Activated naive CD8-positive, alpha-beta T cell treated with anti-CD3 and anti-CD28 coated beads, Interleukin-2, amount 50 U/mL, for 16 hours (primary cell): ENCODE measurements at places on chromosomes 12 and 14.

- no peak for DNase-seq
Measured at GRCh38 chr14:103151270-103151945, 28.1 kb downstream of the TNFAIP2 start.

- no peak for DNase-seq
Measured at GRCh38 chr12:86513226-86513625, 257.0 kb upstream of the MGAT4C start.

DNA sequence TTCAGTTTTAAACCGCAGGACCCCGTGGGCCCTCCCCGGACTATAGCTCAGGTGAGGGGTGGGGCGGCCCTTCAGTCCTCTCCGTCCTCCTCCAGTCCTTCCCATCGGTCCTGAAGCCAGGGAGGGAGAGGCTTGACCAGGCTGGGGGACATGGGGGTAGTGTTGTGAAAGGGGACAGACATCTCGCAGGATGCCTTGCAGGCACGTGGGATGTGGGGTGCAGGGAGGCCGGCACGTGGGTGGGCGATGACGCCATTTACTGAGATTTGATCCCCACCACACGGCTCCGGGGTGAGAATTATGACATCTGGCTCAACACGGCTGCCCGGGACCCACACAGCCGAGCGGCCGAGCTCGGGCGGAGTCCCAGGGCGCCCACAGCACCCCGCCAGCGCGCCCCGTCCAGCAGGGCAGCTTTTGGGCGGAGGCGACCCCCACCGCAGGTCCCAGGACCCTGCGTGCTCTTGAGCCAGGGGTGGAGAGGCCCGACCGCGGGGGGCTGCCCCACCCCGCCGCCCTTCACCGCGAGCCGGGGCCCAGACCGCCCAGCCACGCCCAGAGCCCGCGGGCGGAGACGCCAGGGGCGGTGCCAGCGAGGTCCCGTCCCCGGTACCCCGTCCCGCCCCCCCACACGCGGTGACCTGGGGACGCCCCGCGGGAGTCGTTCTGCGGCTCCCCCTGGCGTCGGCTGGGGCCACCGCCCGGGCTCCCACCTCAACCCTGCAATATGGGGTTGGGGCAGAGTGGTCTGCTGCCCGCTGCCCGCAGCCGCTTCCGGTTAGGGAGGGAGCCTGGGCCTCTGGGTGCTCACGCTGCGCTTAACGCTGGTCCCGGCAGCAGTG lies 3.3 kb upstream of the EXOC3L4 start:
- DNase-seq = peak; percentile 69

GRCh38 chr12:24943947-24944600 lies 4.8 kb downstream of the BCAT1 start:
- no peak for DNase-seq

GRCh38 chr14:77559381-77559780 lies 57.1 kb downstream of the SPTLC2 start:
- no peak for DNase-seq

GRCh38 chr12:1226951-1227350 lies 235.9 kb downstream of the ERC1 start:
- DNase-seq = no peak

GRCh38 chr12:20063116-20063515 lies 305.2 kb upstream of the PDE3A start:
- DNase-seq = no peak

GRCh38 chr14:22448035-22448904 lies 140.8 kb downstream of the DAD1 start:
- no peak for DNase-seq

- DNase-seq = no peak
Measured at GRCh38 chr12:47811072-47811396, 8.7 kb downstream of the HDAC7 start.

- no peak for DNase-seq
Measured at GRCh38 chr14:65255583-65256461, 153.5 kb upstream of the MAX start.

GRCh38 chr12:46657453-46658411 lies 168.1 kb downstream of the SLC38A4 start:
- DNase-seq = no peak

DNA sequence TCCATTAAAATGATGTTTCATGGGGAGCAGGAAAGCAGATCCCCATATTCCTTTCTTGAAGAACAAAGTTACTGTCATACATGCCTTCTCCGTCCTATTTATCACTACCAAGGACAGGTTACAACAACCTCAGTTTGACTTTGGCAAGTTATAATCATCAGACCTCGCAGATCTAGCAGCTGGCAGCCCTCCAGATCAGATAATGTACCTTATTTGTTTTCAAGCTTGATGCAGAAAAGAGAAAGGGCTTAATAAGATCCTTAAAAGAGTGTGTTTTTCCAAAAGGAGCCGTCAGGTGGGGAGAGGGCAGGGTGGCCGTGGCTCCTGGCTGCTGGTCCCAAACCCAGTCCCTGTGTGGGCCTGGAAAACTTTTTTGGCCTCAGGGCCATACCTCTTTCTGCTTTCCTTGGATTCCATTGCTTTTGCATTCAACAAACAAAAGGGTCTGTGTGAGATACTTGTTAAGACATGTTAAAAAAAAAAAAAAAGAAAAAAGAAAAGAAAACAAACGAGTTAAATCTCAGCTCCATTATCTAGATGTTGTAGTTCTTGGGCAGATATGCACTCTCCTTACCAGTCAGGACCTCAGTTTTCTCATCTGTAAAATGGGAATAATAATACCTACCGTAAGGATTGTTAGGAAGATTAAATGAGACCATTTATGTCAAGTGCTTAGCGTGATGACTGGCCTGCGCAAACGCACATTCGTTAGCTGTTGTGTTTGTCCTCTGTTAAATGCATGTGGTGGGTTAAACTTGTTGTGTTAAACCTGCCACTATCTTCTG lies 64.6 kb downstream of the B4GALNT3 start:
- no peak for DNase-seq

DNA sequence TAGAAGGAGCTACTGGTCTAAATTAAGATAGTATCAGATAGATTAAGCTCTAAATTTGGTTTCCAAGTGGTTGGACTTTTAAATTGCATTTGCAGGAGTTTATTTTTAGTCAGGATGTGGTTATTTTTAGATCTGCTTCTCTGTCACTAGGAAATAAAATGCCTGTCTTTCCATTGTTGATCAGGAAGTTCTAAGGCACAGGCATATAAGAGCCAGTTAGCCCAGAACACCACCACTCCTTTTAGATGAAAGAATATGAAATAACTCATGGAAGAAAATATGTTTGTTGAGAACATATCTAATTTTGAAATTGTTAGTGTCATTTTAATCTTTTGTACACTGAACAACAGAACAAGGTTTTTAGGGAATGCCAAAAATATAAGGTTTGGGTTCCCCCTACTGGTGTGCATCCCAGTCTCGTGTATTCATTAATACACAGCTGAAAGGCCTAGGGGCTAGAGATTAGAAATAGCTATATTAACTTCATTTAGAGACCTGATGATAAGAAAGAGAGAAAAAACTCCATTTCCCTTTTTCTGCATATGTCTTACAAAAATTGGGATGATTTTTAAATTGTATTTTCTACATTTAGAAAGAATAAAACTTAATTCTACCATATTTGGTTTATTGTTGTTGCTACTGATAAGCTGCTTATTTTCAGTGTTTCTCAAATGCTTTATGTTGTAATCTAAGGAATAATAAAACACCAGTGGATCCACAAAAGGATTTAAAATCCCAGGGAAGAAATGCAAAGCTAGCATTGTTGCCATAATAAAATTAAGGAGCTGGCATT lies 67.2 kb downstream of the RIC8B start:
- DNase-seq = no peak

DNA sequence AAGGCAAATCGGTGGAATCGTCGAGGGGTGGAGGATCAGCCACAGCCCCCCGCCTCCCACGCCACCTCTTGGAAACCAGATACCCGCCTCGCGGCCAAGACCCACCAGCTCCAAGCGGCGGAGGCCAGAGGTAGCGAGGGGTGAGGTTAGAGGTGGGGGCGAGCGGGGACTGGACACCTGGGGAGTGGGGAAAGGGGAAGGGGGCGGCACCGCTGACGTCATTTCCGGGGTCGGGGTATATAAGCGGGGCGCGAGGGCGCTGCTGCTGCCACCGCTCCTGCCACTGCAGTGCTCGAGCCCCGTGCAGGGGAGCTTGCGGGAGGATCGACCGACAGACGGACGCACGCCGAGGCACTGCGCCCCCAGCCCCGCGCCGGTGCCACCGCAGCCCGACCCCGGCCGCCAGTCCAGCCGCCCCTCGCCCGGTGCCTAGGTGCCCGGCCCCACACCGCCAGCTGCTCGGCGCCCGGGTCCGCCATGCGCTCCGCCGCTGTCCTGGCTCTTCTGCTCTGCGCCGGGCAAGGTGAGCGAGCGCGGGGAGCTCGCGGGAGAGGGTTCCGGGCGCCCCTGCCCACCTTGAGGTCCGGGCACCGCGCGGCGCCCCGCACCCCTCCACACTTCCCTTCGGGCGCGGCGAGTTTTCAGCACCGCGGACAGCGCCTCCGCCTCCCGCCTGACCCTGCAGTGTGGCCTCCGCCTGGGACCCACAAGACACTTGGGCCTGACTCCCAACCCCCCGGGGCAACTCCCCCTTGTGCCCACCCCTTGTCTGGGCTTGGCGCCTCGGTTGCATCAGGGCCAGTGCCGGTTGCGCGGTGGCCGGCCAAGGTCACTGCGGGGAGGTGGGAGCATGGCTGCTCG lies at the start of gene CHGA:
CHGA (plus strand) TSS at position 268 of the 861 bp plus-strand sequence; CDS start at position 478, 210 bp downstream.
- peak; percentile 15 for DNase-seq

DNA sequence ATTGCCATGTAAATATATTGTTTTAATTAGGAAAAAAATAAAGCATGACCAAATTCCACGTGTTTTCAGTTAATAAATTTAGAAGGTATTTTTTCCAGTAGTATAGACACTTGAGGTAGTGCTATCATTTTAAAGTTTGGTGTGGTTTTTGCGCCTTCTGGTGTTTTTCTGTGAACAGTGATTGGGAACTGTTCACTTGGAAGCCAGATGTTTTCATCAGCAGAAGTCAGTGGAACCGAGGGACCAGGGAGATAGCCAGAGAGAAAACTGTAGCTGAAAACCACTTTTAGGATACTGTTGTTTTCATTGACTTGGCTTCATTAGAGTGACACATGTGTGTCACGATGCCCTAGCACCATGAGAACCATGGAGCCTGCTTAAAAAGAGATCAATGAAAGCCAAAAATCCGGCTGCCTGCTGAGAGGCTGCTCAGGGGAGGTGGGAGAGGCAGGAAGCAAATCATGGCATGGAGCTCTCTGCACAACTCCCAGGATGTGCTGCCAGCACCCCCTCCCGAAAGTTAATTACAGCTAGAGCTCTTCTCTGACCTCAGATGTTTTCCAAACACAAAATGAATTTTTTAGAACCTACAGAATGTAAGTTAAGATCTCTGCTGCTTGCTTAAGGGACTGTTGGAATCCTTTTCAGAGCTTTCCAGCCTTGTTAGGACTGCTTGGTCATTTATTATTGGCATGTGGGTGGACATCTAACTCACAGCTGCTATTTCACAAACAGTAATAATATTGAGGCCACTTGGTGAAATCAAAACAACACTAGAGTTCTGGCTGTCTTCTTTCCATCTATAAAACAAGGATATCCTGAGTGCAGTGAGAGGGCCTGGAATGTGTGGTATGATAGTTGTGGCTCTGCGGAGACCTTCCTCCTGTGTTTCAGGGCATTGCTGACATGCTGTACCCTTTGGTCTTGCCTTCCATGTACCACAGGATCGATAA lies 192.3 kb downstream of the ANO4 start:
- no peak for DNase-seq

DNA sequence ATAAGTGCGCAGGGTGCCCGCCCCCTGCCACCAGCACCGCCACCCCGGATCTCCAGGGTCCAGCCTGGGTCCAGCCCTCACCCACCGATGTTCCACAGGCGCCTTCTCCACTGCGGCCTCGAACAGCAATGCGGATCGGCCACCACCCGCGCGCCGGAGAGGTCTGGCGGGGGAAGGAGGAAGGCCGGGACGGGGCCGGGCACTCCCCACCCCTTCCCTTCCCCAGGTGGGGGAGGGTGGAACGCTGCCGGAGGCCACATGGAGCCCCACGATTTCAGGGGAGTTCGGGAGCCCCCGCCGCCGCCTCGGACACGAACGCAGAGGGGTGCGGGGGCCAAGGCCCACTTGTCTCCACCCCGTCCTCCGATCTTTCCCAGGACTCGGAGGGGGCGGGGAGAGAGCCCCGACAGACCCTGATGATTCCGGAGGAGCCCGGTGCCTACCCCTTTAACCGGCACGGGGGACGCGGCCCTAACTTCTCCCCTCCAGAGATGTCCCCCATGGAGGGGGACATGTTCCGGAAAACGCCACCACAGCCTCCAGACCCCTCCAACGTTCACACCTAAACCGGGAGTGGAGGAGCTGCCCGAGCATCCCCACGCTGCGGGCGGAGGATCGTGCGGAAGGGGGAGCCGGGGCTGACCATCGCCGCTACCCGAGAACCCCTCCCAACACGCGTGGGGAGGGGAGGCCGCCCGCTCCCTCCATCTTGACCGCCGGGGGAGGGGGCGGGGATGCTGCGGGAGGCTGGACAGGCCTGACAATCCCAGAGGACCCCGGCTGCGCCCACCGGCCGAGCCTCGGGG lies 1.1 kb downstream of the ATXN2 start:
- no peak for DNase-seq

DNA sequence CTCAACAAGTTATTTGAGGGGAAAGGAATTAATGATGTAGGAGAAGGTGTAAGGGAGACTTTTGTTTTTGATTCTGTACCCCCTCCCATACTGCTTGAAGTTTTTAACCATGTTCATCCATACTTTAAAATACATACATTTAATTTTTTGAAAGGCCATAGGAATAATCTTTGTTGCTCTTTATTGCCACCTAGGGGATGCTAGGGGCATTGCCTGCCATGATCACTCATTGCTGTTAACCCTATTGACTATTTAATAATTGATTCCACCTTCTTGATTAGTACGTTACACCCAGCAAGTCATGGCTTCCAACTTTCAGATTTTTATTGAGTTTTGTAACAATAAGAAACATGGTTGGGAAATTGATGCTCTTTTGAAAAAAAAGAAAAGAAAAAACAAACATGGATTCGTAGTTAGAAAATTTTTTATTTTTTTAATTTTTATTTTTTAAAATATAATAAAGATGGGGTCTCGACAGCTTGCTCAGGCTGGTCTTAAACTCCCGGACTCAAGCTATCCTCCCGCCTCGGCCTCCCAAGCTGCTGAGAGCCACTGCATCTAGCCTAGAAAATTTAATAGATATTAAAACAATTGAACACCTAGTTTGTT lies 8.5 kb upstream of the PRKAB1 start:
- no peak for DNase-seq

- DNase-seq = no peak
Measured at GRCh38 chr12:32049956-32050355, 56.7 kb upstream of the BICD1 start.

- no peak for DNase-seq
Measured at GRCh38 chr12:93192878-93193277, 184.8 kb upstream of the NUDT4 start.

DNA sequence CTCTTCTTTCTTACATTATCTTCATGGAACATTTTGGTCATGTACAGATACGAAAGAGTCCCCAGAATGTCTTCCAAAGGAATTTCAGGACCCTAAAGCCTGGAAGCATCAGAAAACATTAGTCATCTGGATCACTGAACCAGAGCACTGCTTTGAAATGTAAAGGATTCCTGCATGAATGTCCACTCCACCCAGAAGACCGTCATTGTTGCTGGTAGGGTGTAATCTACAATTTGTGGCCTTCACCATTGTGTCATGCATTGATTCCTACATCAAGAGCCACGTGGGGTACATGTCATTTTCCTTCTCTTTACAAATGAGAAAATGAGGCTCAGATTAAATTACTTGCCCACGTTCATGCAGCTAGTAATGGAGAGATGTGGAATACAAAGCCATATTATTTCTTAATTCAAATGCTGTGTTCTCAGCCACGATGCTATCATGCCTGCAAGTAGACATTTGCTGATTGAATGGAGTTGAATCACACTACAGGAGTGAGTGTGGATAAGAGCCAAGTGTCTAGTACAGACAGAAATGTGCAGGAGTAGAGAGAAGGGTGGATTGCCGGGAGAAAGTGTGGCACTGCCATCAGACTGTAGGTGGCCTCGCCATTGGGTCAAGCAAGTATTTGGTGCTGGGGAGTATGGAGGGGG lies 231.2 kb downstream of the C12orf75 start:
- DNase-seq = no peak
